ENCODE measurements at places on chromosomes 4 and X.

DNA sequence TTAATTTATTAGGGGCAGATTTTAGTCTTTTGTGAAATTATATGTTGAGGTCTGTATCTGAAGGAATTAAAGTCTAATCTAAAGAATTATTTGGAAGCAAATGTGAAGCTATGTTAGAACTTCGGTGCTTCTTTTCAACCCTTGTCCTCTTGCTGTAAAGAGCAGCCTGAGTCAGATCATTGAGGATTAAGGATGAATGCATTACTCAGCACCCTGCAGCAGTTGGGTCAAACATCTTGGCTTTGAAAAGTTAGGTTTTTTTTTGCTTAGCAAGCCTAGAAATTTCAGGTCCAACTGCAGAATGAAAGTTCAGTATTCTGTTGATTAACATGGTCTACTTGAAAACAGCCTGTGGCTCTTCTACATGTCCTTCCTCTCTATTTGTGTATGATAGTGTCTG, 57.6 kb downstream of the SLC4A4 start:
- DNase-seq = no peak

DNA sequence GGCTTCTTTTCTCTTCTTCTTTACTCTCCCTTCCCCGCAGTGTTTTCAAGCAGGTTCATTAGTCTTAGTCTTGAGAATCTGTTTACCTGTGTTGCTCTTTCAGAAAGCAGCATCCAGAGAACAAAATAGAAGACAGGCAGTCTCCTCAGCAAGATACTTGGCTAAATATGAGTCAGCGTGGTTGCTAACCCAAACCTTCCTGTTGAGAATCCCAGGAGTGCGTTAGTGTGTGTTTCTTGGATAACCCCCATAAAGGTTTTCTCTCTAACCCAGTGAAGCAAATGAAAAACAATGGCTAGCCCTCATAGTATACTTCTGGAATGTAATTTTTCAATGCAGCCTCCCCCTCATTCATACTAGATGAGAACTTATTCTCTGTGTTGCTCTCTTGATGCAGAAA, 41.1 kb downstream of the BMPR1B start:
- DNase-seq = no peak

- no peak for DNase-seq
These were observed 105.4 kb downstream of the MSN start for GRCh38 chrX:65772842-65773241.

DNA sequence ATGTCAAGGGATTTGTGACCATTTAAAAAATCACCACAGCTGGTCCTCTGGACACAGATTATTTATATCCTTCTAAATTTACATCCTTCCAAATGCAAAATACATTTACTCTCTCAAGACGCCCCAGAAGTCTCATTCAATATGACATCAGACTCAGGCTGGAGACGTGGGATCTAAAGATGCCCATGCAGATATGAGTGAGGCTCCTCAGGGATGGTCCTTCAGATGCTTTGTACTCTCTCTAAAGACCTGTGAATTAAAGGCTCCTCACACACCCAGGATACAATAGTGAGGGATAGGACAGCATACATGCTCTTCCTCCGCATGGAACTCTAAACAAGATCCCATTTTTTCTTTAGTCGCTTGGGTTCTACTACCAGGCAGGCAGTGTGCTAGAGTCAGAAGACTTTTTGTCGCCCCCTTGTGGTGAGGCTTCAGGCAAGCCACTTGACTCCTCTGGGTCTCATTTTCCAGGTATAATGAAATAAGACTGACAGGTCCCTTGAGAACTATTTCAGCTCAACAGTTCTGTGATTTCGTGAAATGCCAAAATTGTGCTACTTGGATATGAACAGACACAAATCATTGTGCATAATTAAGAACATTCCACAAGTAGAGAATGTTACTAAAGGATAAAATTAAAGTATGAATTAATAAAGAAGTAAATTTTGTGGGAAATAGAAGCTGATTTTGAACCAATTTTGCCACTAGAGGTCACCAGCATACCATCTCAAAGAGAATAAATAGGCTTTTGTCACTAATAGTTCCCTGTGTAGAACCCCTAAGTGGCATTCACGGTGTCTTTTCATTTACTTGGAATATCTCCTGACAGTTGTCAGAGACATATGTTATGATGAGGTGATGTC, 13.7 kb upstream of the SCOC start:
- peak; percentile 26 for DNase-seq

- no peak for DNase-seq
These were observed 73.9 kb downstream of the VCX3A start for GRCh38 chrX:6460893-6461490.

GRCh38 chrX:39459952-39460351, 637.8 kb downstream of the BCOR start:
- no peak for DNase-seq

- DNase-seq = no peak
These were observed 117.1 kb upstream of the TENM3 start for GRCh38 chr4:182126096-182126495.

DNA sequence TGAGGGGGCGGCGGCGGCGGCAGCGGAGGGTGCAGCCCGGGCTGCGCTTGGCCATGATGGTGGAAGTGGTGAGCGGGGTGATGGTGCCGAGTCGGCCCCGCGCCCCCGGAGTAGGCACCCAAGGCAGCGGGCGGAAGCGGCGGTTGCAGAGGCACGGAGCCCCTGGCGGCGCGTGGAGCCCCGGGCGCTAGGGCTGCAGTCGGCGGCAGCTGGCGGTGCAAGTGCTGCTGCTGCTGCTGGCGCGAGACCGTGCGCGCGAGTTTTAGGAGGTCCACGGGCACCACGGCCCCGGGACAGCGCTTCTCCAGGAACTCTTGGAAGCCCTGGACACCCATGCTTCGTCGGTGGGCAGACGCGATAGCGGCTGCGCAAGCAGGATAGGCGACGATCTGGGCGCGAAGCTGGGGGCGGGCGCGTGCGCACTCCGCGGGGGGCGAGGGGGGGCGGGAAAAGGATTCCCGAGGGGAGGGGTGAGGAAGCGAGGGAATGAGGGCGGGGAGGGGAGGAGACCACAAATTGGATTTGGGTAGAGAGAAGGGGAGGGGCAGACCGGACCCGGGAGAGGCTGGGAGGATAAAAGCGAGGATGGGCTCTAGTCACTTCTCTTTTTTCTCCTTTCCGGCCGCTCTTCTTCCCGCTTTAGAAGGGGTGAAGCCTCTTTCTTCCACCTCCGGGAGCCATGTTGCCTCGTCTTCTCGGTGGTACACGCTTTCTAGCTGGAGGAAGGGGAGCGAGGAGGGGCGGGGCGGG, at the start of gene FAM120C:
Gene FAM120C, minus strand, starts transcription at position 391 of the 750 bp plus-strand sequence. Its CDS starts 56 bp downstream, at position 335.
- DNase-seq = peak; percentile 50

DNA sequence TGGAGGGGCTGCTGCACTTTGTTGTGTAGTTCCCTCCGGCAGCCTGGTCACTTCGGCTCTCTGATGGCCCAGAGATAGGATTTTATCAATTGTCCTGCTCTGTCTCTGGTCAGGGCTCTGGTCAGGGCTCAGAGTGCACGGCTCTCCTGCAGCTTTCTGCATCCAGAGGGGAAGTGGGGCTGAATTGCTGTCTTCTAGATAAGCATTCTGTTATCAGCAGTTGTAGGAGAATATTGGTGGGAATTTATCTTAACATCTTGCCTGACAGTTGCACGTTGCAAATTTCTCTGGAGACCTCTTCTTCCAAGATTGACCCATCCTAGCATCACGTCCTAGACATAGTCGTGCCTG, 62.8 kb downstream of the FAM193A start:
- DNase-seq = no peak

DNA sequence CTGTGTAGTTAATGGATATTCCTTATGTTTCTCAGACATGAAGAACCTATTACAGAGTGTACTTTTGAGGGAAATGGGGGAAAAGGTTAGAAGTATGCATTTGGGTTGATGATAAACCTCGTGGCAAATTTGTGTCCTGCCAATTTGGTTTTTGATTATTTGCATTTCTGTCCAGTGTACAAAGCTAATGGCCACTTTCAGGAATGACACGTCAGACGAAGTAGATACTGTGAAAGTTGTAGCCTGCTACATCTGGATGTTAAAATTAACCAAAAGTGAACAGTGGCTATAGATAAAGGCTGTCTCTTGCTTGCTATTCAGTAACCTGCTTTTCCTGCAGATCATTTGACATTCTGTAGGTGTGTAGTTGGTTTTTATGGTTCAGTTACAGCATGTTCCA, 1.0 kb downstream of the PRDX4 start:
- DNase-seq = no peak

DNA sequence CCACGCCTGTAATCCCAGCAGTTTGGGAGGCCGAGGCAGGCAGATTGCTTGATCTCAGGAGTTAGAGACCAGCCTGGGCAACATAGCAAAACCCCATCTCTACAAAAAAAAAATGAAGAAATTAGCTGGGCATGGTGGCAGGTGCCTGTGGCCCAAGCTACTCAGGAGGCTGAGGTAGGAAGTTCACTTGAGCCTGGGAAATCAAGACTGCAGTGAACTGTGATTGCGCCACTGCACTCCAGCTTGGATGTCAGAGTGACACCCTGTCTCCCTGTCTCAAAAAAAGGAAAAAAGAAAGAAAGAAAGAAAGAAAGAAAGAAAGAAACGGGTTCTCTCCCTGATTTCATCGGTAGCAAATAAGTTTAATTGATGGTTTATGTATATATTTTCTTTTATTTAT, 64.6 kb upstream of the ESX1 start:
- no peak for DNase-seq

- no peak for DNase-seq
These were observed 12.2 kb downstream of the OSTC start for GRCh38 chr4:108662629-108663028.

DNA sequence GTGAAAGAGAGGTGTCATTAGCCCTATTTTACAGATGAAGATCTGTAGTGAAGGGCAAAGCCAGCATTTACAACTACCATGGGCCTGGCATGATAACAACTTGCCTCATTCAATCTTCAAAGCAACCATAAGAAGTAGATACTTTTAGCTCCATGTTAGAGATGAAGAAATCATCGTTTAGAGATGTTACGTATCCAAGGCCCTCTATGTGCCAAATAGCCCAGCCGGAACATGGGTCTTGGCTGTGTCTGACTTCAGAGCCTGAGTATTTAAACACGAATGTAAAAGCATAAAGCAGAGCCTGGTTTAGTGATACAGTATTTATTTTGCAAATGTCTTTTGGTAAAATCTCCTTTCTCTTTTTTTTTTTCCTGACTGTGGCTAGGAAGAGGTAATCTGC, 197.1 kb downstream of the RASL11B start:
- no peak for DNase-seq

GRCh38 chr4:123530357-123530756, 133.8 kb downstream of the SPRY1 start:
- DNase-seq = no peak

DNA sequence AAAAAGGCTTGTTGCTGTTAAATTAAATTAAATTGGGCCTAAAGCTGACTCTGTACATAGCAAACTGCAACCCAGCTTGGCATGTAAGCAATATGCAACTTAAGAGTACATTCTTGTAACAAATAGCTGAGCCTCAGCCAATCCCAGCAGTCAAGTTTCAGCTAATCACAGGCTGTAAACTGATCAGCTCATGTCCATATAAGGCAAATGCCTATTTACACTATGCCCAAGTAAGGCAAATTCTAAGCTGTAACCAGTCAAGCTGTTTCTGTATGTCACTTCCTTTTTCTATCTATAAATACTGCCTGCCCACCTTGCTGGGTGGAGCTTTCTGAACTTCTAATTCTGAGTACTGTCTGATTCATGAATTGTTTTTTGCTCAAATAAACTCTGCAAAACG, 429.1 kb upstream of the FTHL17 start:
- no peak for DNase-seq

DNA sequence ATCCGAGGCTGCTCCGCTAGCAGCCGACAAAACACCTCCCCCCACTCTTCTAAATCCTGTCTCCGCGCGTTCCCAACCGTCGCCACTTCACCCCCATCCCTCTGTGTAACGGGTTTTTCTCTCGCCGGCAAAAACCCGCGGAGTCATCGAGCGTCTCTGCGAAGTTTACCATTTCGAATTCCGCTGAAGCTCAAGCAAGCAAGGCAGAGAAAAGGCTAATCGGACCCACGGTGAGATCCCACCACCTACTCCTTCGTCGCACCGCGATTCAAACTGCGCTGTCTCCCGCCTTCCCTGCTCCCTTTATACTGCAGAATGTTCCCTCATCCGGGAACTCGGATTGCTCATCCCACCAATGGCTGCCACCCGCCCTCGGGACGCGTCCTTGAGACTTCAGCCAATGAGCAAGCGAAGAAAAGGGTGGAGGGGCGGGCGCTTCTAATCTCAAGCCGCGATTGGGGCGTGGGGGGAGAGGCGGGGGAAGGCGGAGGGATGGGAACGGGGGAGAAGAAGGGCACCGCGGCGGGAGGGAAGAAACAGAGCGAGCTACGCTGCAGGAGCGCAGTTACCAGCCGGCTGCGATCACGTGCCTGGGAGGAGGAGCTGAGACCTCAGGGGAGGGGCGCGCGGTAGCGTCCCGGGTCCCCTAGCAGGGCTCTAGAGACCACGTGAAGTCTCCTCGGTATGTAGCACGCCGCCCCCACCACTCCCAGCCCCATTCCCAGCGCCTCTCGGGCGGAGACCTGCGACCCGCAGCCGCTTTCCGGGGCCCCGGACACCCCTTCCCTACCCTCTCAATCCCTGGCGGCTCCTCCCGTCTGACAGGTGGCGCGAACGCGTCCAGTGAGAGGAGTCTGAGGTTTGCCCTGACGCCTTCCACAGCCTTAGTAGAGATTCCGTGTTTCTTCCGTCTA, at the start of gene H2AZ1:
Gene H2AZ1, minus strand, starts transcription at position 277 of the 914 bp plus-strand sequence. Its CDS starts 105 bp downstream, at position 172.
- peak; percentile 88 for DNase-seq

GRCh38 chr4:11710453-11711093, 281.9 kb upstream of the HS3ST1 start:
- no peak for DNase-seq

DNA sequence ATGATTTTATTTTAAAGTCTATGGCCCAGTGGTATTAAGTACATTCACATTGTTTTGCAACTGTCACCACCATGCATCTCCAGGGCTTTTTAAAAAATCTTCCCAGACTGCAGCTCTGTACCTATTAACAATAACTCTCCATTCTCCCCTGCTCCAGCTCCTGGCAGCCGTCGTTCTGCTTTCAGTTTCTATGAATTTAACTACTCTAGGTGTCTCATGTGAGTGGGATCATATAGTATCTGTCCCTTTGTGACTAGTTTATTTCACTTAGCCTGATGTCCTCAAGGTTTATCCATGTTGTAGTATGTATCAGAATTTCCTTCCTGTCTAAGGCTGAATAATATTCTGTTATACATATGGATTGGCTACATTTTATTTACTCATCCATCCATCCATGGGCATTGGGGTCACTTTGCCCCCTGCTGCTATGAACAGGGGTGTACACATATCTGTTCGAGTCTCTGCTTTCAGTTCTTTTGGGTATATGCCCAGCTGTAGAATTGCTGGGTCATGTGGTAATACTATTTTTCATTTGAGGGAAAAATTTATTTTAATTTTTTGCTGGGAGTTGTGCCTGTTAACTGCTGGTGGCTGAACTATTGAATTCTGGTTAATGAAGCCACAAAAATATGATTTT, 131.3 kb downstream of the ARHGAP10 start:
- DNase-seq = no peak

DNA sequence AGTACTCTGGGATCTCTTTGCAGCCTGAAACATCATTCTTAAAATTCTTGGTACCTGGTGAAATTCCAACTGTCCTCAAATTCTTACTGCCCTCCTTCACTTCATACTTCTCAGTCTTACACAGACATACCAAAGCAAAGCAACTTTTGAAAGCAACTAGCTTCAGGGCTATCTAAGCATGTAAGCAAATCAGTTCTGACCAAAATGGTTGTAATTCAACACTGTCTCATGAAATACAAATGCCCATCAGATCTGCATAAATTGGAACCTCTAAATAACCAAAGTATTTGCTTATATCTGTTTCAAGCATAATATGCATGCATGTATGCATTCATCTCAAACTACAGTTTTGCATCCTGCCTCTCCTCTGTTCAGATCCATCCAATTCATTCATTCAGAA, 308.1 kb upstream of the PPARGC1A start:
- DNase-seq = no peak

Measured in GM12891 (cell line).